GM12864 (cell line): ENCODE measurements at places on chromosomes 4 and X.

DNA sequence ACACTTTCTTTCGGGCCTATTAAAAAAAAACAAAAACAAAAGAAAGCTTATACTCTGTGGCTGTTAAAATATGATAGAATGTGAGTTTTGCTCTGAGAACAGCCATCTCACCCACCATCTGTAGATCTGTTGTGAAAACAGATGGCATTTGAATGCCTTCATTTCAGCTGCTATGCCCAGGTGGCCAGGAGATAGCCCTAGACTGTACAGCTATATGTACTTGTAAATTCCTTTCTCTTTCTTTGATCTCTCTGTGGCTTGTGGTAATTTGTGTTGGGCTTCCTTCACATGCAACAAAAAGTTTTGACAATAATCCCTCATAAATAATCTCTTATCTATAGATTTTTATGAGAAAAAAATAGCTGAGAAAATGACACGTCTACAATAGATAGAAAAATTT is 38.1 kb downstream of the PNPLA4 start:
- no peak for DNase-seq

DNA sequence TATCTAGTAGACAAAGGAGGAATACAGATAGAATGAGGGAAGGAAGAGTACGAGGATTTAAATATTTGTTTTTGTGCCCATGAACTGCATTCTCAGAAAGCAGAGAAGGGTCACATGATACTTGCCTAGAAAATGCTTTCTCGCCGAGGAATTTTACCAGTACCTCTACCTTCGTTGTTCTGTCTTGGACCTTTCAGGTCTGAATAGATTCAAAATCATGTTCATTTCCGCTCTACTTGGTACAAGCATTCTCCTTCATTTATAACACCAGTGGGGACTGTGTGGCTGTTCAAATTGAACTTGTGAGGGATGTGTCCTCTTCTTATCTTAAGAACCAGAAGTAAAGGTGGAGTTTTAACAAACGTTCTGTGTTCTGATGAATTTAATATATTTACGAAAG is 1.9 kb downstream of the USP38 start:
- DNase-seq = no peak

DNA sequence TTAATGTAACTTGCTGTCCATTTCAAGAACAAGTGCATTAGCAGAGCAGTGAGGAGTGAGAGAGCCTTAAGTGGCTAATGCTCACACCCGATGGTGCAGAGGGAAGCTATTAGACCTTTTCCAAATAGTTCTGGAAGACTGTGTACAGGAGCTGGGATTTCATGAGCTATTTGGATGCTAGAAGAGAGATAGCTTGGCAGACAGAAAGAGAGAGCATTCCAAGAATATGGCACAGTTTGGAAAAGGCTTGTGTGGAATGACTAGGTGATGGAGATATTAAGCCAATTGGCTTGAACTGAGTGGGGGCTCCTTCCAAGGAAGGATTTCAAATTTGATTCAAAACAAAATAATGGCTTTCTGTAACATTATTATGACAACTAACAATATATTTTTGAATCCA is 1097.2 kb upstream of the TENM3 start:
- no peak for DNase-seq

GRCh38 chr4:152805071-152805650 is 25.4 kb downstream of the ARFIP1 start:
- DNase-seq = no peak

GRCh38 chrX:40008791-40009461 is 88.8 kb downstream of the BCOR start:
- DNase-seq = no peak
